HEK293T (cell line): ENCODE measurements at places on chromosomes 4 and X.

GRCh38 chrX:139560221-139560620 lies 29.7 kb downstream of the F9 start:
- DNase-seq = no peak

DNA sequence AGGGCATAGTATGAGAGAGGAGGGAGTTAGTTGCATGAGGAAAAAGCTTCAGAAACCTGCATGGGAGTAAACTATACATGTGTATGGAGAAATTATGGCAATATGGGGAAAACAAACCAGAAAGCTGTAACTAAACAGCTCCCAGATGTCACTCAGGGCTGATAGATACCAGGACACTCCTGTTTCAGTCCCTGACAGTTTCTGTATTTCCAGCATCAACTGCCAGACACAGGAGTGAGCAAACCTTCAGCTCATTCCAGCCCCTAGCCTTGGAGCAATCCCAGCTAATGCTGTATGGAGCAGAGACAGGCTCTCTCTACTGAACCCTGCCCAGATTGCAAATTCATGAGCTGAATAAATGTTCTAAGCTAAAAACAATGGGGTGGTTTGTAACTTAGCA lies 382.9 kb upstream of the MAGEB18 start:
- DNase-seq = no peak

GRCh38 chr4:31983677-31984076 lies 1263.5 kb downstream of the PCDH7 start:
- DNase-seq = no peak

DNA sequence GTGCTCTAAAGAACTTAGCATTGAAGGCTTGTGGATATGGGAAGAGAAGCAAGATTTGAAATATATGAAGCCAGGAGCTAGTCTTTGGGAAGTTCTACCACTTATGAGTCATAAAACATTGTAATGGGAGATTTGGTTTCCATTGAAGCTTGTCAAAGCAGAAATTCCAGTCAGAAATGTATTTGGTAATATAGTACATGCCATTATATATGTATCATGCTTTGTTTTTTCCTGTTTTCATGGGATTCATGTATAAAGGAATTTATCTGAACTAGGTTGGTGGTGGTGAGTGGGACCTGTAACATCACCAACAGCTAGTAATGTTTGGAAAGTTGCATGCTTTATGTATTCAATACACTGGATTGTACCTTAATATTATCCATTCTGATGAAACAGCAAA lies 14.6 kb upstream of the DCAF8L2 start:
- DNase-seq = no peak

DNA sequence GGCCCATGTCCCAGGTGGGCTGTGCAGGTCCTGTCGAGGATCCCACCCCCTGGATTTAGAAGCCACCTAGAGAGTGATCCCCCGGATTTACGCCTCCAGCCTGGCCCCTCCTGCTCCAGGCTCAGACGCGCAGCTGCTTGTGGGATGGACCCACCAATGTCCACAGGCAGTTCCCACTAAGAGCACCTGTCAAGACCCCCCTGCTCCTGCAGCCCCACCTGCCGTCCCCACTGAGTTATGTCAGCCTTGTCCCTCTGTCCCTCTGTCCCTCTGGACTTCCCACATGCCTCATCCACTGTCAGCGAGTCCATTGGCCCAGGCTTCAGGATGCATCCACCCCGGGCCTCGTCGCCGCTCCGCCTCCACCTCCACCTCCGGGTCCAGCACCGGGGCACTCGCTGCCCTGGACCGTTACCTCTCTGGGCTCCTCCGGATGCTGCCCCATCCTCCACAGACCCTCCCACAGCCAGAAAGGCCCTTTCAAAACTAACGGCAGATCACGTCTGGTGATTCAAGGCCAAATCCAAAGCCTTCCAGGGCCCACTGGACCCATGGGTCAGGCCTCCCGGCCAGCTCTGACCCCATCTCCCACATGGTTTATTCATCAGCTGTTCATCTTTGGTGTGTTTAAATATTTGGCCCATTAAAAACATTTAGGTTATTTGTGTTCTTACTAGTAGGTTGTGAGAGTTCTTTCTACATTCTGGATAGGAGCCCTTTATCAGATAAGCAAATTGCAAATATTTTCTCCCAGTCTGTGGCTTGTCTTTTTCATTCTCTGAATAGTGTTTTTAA lies 28.3 kb downstream of the HTRA3 start:
- DNase-seq = no peak

- no peak for DNase-seq
Observed at GRCh38 chr4:24273136-24273535, 311.2 kb downstream of the DHX15 start.

DNA sequence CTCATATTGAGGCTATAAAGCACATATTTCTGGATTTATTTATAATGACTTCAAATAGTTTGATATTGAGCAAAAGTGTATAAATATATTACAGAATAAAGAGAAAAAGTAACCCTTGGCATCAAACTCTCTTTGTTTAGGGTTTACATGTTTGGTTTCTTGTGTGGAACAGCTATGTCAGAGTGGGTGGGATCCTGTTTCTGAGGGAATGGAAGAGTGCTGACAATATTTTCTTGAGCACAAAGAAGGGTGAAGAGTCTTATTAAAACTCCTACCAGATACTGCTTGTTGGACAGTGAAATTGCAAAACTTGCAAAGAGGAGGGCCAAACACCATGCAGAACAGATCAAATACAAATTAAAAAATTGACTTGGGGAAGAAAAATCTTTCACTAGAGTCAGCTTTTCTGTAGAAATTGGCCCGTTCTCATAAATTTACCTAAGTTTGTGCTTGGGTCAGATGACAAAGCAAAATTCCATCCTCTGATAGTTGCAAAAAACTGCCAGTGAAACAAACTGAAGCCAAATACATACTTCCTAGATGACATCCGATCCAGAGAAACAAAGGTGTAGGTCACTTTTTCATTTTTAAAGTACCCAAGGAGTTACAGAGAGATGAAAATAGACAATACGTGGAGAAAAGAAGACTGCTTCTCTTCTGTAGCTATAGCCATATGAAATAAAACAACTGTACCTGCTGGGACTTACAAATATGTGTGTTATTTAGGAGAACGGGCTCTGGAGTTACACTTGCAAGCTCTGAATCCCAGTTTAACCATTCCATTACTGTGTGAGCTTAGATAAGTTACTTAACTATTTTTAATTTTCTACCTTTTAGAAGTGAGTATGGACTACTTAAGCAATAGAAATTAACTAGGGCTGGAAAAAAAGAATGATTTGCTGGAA lies 133.3 kb downstream of the MAML3 start:
- no peak for DNase-seq

- no peak for DNase-seq
Observed at GRCh38 chrX:138931212-138931611, 219.7 kb upstream of the FGF13 start.

DNA sequence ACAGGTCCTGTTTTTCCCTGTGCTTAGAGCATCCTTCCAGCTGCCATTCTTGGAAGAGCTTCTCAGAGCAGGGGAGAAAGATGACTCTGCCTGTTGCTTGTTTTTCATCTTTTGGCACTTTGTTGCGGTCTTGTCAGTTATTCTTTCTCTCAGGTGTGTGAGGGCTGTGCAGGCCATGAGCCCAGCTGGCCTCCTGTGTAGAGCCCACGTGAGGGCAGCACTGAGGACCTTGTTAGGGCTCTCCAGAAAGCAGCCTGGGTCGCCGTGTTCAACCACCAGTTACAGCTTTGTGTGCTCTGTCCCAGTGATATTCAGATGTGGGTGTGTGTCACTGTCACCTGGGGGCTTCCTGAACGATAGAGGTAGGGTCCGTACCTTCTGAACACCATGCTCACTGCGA lies 52.8 kb downstream of the NOP14 start:
- no peak for DNase-seq

DNA sequence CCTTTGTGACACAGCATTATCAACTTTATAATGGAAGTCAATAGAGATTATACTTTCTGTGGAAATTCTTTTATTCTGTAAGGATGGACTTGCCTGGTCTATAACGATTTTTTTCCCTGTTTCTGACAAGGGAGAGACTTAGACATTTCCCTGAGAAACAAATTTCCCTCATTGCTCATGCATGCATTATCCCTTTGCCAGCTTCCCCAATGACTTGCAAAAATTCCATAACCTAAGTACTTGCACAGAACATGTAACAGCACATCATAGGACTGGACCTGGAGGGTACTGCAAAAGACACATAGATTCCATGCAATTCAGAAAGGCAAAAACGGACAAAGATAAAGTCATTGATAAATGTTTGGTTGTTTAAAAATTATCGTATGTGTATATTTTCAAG lies 166.7 kb downstream of the FHIP1A start:
- no peak for DNase-seq

DNA sequence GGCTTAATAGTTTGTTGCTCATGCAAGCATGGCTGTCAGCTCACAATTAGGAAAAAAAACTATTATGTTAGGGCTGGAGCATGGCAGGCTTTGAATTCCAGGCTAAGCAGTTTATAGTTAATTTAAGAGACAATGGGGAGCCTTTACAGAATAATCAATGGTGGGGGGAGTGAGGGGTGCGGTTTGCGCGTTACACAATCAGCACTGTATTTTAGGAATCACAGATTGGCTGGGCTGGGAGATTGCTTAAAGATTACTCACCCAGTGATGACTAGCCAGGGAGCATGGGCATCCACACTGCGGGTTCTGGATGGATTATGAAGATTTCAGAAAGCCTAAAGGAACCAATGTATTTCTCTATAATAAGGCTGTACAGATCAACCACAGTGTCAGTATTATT lies 186.6 kb downstream of the SOX3 start:
- DNase-seq = no peak

DNA sequence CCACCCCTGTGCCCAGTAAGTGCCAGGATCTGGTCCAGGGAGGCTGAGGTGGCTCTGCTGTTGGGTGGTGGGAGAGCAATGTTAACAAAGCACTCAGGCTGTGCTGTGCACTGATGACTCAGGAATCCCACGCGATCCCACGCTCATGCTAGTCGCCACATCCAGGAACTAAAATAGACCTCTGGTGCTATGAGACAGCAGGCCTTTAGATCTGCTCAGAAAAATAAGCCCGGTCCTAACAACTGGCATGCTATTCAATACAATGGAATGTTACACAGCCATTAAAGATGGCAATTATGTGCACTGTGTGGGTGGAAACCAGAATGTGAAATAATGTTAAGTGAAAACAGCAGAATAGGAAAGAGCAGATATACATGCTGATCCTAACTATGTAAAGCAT lies 26.0 kb downstream of the ARL13A start:
- DNase-seq = no peak

DNA sequence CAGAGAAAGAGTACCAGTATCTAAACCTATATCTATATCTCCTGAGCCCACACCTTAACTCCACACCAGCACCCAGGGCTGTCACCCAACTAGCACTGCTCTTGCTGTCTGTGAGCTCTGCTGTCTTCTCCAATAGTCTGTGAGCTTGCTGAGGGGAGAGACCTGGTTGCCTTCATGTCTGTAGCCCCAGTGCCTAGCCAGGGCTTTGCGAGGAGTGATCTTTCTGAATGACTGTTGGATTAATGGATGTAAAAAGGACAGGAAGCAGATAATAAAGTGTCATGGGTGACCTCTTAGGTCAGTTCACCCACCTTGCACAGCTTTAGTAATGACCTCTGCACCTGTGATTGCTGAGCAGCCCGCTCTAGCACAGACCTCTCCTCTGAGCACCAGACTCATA lies 30.5 kb downstream of the CNGA2 start:
- DNase-seq = no peak

DNA sequence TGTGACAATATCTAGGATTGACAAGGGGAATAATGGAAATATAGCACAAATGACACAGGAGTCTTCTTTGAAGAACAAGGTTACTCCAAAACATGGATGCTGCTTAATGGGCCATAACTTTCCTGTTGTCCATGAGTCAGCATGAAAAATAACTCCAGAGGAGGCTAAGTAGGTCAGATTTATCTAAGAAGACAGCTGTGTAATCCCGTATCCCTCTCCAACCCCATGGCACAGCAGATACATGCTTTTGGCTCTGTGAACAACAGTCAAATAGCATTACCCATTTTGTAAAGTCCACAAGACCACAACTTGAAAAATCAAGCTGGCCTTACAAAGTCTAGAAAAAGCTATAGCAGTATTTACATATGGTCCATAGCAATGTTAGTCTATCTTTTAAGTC lies 2.1 kb upstream of the TMEM131L start:
- DNase-seq = no peak

DNA sequence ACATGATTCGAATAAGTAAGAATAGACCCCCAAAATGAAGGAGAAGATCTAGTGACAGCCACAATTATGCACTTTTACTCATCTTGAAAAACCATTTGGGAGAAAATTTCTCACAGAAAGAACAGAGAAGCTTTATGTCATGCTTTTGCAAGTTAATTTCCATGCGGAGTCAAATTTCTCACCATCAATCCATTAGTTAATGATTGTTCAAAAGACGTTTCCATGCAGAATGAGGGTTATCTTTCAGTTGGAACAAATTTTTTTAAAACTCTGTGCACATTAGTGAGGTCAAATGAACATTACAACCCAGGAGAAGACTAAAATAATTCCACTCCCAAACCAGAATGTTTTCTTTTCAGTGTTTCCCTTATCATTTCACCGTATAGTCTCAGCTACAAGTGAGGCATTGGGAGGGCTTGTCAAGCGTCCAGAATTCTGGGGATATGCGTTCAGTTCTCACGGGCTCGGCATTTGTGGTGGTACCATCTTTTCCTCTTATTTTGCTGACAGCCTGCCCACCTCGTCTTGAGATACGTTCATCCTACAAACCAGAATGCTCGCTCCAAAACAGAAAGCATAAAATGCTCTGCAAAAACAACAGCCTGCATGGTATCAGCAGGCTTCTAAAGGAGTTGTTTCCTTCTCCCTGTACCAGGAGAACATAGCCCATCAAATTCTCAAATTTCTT lies 130.8 kb upstream of the TBL1X start:
- no peak for DNase-seq

DNA sequence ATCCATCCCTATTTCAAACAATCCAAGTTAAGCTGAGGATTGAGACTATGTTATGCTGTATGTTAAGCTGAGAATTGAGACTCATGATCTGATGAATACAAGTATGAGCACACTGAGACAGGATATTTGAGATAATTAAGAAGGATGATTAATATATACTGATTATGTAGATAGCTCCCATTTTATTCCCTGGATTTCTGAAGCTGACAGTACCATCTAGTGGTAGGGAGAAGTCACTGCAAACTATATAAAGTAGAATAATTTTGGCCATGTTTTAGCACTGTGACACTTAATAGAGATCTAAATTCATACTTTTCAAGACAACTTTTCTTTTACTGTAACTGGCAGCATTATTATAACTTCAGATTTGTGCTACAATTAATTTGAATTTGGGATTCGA lies 63.8 kb upstream of the HPRT1 start:
- DNase-seq = peak; percentile 20

GRCh38 chr4:138049355-138049754 lies 192.8 kb downstream of the SLC7A11 start:
- no peak for DNase-seq

- no peak for DNase-seq
Observed at GRCh38 chr4:8232748-8233147, 33.7 kb downstream of the SH3TC1 start.

DNA sequence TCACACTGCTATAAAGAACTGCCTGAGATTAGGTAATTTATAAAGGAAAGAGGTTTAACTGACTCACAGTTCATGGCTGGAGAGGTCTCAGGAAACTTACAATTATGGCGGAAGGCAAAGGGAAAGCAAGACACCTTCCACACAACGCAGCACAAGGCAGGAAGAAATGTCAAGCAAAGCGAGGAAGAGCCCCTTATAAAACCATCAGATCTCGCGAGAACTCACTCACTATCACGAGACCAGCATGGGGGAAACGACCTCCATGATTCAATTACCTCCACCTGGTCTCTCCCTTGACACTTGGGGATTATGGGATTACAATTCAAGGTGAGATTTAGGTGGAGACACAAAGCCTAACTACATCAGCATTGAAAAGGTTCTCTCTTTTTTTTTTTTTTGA lies 39.6 kb downstream of the PALLD start:
- DNase-seq = no peak
